OCI-M1 (cell line): ENCODE measurements at places on chromosomes 5 and 9.

- DNase-seq = no peak
These were observed 35.2 kb downstream of the SH3PXD2B start for GRCh38 chr5:172418862-172419814.

DNA sequence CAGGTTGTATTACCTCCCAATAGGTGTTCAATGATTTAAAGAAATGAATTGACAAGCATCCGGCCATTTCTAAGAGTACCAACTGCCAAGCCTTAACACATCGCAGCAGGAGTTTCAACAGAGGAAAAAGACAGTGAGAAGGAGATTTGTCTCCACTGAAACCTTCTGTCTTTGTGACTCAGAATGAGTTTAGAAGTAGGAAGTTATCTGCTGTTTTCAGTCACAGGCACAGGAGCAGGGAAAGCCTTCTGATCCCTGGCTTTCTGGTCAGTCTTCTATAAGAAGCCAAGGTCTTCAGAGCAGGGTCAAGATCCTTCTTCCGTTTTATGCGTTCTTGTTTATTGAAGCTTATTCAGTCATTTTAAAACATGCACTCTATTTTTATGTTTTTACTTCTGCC, 390.7 kb upstream of the PCSK5 start:
- no peak for DNase-seq

DNA sequence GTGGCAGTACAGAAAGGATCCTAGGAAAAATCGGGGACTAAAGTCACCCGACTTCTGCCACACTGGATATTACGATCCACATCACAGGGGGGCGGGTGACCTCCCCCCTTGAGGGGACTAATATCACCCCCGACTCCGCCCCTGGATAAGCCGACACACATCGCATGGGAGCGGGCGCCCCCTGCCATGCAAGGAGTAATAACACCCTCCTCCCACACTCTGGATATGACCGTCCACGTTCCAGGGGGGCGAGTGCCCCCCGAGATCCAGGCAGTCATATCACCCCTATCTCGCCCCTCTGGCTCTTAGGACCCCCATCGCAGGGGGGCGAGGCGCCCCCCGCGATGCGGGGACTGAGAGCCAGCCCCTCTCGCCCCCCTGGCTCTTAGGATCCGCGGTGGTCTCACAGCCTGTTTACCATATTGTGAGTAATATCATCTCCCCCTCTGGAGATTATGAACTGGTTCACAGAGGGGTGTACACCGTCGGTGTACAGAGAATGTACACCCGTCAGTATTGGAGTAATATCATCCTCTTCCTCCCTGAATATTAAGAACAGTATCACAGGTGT, 423.0 kb downstream of the DIRAS2 start:
- no peak for DNase-seq

DNA sequence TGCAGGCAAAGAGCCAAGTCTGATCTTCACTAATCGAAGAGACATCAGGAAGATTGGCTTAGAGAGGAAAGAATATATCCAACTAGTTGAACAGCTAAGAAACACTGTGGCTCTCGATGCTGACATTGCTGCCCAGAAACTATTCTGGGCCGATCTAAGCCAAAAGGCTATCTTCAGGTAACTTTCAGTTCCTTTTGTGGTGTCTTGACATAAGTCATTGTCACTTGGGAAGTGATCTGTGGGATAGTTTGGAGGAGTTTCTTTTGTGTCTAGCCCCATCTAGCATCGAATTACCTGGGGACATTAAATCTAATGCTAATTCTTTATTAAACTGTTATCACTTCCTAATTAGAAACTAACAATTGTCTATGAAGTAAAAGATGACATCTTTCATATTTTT, 24.0 kb downstream of the VLDLR start:
- no peak for DNase-seq

DNA sequence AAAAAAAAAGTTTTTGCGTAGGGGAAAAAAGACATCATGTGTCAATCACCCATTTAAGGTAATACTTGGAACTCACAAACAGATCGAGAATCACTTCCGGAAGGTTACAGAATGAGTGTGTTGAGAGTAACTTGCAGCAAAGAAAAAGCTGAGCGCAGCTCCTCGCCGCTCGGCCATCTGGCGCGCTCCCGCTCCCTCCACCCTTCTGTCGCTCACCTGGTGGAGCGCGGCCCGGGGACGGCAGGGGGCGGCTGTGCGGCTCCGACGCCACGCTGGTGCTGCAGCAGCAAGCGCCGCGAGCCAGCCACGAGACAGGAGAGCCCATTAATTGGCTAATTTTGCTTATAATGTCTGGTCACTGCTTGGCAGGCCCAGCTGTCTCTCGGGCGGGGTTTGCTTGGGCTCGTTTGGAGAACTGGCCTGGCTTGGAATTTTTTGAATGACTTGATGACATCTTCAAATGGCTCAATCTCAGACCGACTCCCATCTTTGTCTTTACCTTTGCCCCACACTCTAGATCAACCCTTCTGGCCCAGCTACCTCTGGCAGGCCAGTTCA, 601.8 kb downstream of the CCDC171 start:
- DNase-seq = no peak

DNA sequence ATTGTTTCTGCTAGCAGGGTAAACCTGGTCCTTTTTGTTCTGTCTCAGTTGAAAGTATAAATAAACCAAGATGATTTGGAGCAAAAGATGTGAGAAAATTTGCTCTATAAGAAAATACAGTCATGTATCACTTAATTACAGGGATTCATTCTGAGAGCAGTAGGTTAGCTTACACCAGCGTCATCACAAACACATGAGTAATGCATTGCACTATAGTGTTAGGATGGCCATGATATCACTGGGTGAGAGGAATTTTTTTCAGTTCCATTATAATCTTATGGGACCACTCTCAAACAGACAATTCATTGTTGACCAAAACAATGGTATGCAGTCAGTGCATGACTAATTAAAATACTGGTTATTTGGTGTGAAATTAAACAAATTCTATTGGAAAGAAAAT, 430.9 kb downstream of the CHSY3 start:
- no peak for DNase-seq

DNA sequence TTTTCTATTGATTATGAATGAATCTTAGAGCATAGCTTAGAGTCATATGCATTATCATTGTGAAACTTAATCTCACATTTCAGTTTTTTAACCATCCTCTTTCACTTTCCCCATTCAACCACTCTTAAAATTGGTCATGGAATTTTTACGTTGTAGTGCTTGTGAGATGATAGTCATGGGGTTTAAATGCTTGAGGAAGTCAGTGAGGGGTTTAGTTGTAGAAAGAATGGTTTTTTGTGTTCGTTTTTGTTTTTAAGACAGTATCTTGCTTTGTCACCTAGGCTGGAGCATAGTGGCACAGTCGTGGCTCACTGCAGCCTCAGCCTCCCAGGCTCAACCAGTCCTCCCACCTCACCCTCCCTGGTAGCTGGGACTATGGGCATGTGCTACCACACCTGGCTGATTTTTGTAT, 19.6 kb downstream of the UGCG start:
- no peak for DNase-seq

GRCh38 chr5:672329-673160, 20.6 kb downstream of the TPPP start:
- DNase-seq = peak; percentile 52

DNA sequence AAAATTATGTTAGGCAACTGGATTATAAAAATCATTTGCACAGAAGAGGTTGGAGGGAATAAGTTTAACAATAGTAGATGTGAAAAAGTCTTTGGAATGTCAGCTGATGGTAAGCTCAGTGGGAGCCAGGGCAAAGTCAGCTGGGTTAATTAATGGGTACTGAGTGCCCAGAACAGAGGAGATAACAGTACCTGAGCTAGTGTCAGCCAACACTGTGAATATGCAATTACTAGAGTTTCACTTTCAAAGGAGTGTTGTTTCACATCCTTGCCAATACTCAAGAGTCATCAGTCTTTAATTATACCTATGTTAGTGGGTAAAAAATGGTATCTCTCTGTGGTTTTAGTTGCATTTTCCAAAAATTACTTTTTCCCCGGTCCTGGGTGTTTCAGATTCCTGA, 135.1 kb downstream of the KIF4B start:
- no peak for DNase-seq
